ENCODE measurements at places on chromosomes 6 and 20.

DNA sequence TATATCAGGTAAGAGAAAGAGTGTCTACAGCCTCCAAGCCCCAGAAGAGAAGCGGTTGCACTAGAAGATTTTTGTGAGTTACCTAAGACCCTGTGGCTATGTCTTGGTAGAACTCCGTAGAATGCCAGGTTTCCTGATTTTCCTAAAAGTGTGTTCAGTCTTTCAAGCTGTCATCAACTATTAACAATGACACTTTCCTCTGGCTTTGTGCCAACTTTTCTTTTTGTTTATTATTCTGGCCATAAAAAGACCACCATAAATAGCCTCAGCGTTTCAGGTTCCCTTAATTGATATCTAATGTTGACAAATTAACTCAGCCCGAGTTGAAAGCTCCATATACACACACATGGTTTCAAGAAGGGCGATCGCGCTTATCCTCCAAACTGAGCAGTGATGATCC is 1.2 kb downstream of the PAK5 start:
- no peak for DNase-seq

DNA sequence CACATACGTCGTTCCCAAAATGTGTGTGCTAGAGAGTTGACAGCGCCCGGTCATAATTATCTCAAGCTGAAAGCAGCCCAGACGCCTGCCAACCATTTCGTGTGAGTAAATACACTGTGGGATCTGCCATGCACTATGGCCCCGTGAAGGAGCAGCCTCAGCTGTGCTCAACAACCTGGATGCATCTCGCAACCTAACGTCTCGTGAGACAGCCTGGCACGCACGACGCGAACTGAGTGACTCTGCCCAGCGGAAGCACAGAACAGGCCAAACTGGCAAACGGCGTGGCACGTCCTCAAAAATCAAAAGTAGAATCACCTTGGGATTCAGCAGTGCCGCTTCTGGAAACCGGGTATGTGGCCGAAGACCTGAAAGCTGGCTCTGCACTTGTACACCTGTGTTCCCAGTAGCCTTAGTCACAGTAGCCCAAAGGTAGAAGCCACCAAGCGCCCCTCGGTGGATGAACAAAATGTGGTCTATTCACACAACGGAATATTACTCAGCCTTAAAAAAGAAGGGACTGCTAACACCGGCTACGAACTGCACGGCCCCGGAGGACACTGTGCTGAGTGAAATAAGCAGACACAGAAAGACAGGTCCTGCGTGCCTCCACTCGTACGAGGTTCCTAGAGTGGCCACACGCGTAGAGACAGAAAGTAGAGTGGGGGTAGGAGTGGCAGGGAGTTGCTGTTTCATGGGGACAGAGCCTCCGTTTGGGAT is 27.2 kb upstream of the SLCO4A1 start:
- DNase-seq: no peak

DNA sequence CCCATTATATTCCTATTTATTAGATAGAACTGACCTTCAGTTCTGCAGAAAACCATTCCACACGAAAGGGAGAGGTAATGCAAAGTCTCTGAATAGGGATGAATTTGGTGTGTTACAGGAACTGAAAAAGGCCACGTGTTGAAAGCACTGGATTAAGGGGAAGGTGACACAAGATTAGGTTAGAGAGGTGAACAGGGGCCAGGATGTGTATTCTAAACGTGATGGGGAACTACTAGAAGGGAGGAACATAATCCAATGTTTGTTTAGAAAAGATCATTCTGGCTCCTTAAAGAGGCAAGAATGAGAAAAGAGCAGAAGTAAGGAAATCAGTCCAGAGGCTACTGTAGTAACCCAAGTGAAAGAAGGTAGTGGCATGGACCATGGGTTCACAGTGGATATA is 6.3 kb upstream of the ZKSCAN8 start:
- DNase-seq: no peak

GRCh38 chr6:160303806-160304205 is 44.4 kb upstream of the SLC22A3 start:
- DNase-seq: no peak

- DNase-seq: no peak
Measured at GRCh38 chr20:20524756-20525155, 156.9 kb downstream of the INSM1 start.
